ENCODE measurements at places on chromosomes 4 and X. TPM values are rescaled to one million over a fixed set of nuclear protein-coding genes. Genes with fewer than 3 reads are reported as not detected.

Gene SRPX2
- total RNA-seq, result not detected

Gene PAGE4
- total RNA-seq, result not detected

Gene GABRQ
- total RNA-seq, result 2.6 TPM

Gene GAGE2A
- total RNA-seq, result not detected

Gene LINC00632
- total RNA-seq, result 89.8 TPM

GRCh38 chrX:79556800-79557199 is 189.7 kb upstream of the ITM2A start:
- no peak for DNase-seq
- no peaks in the 10 kb centered on the region for H3K27me3 ChIP-seq
- no peak overlapping the region for H3K4me3 ChIP-seq
- no peaks in the 10 kb centered on the region for H3K36me3 ChIP-seq
- no peak overlapping the region for H3K27ac ChIP-seq

GRCh38 chr4:6449746-6450369 is 22.6 kb downstream of the PPP2R2C start:
- no peaks in the 10 kb centered on the region for H3K36me3 ChIP-seq
- no peak overlapping the region for H3K27ac ChIP-seq
- DNase-seq, result no peak
- H3K4me3 ChIP-seq, result no peak overlapping the region

GRCh38 chr4:117328333-117328732 is 243.0 kb upstream of the TRAM1L1 start:
- H3K36me3 ChIP-seq, result no peaks in the 10 kb centered on the region
- no peak for DNase-seq
- H3K27ac ChIP-seq, result no peak overlapping the region
- no peak overlapping the region for H3K4me3 ChIP-seq
- no peaks in the 10 kb centered on the region for H3K4me1 ChIP-seq
- H3K27me3 ChIP-seq, result peaks cover 2% of the 10 kb centered on the region

- no peaks in the 10 kb centered on the region for H3K27me3 ChIP-seq
- peaks cover 19% of the 10 kb centered on the region for H3K4me1 ChIP-seq
- H3K4me3 ChIP-seq, result no peak overlapping the region
- DNase-seq, result no peak
- no peaks in the 10 kb centered on the region for H3K36me3 ChIP-seq
Measured at GRCh38 chr4:41430792-41431191, 107.2 kb upstream of the LIMCH1 start.

- peaks cover 20% of the 10 kb centered on the region for H3K4me1 ChIP-seq
- H3K27me3 ChIP-seq, result peaks cover 7% of the 10 kb centered on the region
- no peak for DNase-seq
- H3K4me3 ChIP-seq, result no peak overlapping the region
- no peak overlapping the region for H3K27ac ChIP-seq
Measured at GRCh38 chrX:39532761-39533160, 565.0 kb downstream of the BCOR start.

DNA sequence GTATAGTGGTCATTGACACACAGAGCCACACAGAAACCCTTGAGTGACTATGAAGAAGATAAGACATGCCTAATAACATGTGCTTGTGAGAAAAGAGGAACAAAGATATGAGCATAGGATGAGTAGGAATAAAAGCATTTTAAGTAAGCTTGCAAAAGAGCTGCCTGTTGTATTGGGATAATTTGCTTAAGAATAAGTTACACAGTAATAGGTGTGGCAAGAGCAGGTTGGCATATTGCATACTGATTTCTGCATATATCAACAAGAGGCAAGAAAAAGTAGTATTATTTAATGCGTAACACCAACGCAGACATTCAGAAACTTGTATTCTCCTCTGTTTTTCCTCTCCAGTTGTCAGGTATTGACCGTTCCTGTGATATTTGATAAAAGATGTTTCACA is 111.5 kb upstream of the UGT8 start:
- H3K27me3 ChIP-seq, result no peaks in the 10 kb centered on the region
- DNase-seq, result no peak
- no peak overlapping the region for H3K4me3 ChIP-seq
- H3K27ac ChIP-seq, result no peak overlapping the region
- H3K4me1 ChIP-seq, result peaks cover 3% of the 10 kb centered on the region

- peaks cover 7% of the 10 kb centered on the region for H3K27me3 ChIP-seq
- DNase-seq, result no peak
- peak overlapping the region; percentile 68 for H3K27ac ChIP-seq
- no peak overlapping the region for H3K4me3 ChIP-seq
- H3K4me1 ChIP-seq, result peaks cover 53% of the 10 kb centered on the region
Measured at GRCh38 chr4:2482693-2483092, 13.8 kb downstream of the RNF4 start.

DNA sequence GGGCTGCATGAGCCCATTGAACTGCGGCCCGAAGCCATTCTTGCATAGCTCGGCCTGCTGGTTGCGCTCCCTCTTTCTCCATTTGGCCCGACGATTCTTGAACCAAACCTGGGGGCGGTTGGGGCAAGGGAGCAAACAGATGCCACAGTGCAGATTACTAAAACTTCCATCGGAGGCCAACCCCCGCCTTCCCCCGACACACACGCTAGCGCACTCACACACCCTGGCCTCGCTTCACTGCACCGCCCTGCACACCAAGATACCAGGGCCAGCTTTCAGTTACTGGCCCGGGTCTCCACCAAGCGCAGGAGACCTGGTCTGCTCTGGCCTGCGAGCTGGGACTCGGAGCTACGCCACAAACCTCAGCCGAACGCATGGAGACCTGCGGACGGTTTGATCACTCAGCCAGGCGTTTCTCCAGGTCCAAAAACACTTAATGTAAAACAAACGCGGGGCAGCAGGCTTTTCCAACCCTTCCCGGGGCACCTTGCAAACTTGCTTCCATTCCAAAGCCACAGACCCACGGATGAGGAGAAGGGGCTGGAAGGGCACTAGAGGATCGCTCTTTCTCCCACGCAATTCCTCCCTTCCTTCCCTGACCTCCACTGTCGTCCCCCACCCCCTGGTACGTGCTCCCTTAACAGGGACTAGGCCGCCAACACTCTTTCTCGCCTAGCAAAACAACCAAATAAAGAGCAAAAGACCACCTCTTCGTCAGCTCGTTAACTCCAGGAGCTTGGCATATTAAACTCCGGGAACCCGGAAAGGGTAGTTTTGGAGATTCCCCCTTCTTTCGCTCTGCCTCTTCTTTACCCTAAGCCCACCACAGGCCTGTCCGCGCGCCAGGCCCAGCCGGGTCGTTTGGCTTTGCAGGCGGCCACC is 4.1 kb downstream of the PITX2 start:
- H3K4me3 ChIP-seq, result peak overlapping the region; percentile 51
- DNase-seq, result no peak
- peak overlapping the region; percentile 33 for H3K27ac ChIP-seq
- H3K27me3 ChIP-seq, result peaks cover 67% of the 10 kb centered on the region
- peaks cover 15% of the 10 kb centered on the region for H3K4me1 ChIP-seq
- H3K36me3 ChIP-seq, result peaks cover 4% of the 10 kb centered on the region

GRCh38 chr4:122960611-122961000 is 38.2 kb upstream of the NUDT6 start:
- H3K27me3 ChIP-seq, result no peaks in the 10 kb centered on the region
- H3K36me3 ChIP-seq, result no peaks in the 10 kb centered on the region
- H3K4me3 ChIP-seq, result no peak overlapping the region
- no peak for DNase-seq

DNA sequence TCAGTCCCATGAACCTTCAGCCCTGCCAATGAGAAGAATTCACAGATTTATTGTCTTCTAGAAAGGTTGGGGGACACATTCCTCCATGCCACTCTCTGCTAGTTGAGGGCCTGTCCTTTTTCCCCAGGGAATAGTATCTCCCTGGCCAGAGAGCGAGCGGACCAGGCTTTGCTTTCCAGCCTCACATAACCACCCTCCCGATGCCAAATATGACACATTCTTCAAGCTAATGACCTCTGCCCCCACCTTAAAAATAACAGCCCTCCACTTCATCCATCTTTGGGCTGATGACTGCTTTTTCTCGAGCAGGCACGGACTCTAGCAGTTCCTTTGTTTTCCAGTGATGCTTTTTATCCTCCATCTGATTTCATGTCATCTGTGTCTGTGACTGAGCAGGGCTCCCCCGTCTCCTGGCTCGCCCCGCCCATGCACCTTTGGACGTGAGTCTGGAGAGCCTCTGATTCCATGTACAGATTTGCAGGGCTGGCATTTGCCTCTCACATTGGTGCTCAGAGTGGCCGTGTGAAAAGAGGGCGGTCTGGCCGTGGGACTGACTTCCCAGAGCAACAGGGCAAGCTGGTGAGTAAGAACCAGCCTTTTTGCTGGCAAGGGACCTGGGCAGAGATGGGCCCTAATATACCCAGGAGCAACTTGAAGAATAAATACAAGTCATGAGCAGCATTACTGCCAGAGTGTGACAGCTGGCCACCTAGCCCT is 279.8 kb downstream of the BCOR start:
- H3K4me1 ChIP-seq, result peaks cover 18% of the 10 kb centered on the region
- peak overlapping the region; percentile 16 for H3K4me3 ChIP-seq
- no peak for DNase-seq
- H3K27ac ChIP-seq, result no peak overlapping the region

- H3K4me1 ChIP-seq, result peaks cover 4% of the 10 kb centered on the region
- no peak overlapping the region for H3K4me3 ChIP-seq
- no peaks in the 10 kb centered on the region for H3K36me3 ChIP-seq
- no peak overlapping the region for H3K27ac ChIP-seq
- no peak for DNase-seq
Measured at GRCh38 chr4:32562010-32562409, 1841.8 kb downstream of the PCDH7 start.

DNA sequence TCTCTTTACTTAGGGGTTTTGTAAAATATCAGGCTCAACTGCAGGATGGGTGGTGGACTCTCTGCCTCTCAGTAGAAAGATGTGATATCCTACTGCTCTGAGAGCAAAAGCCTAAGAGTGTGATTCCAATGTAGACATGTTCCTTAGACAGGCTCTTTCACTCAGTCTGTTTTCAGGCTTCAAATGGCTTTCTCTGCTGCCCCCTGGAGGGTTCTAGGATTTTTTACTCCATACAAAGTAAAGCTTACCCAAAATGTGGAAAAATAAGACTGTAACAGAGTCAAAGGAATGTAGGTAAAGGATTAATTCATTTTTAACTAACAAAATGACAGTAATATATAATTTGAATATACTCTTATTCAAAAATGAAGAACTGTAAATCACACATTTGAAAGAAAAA is 32.1 kb downstream of the ZGRF1 start:
- no peak overlapping the region for H3K4me3 ChIP-seq
- no peaks in the 10 kb centered on the region for H3K4me1 ChIP-seq

DNA sequence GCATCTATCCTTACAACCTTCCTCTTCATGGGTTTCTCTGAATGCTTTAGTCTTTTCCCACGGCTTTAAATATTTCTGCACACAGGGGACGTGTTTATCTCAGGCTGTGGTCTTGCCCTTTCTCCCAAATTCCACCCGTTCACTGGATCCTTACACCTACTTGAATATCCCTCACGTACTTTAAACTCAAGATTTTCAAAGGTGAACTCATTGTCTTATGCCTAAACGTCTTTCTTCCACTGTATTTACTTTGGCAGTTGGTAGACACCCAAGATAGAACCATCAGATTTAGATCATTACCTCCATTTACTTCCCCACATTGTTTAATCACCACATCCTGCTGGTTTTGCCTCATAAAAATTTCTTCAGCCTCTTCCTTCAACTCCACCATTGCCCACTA is 269.2 kb downstream of the CBLL2 start:
- H3K4me3 ChIP-seq, result no peak overlapping the region
- H3K36me3 ChIP-seq, result no peaks in the 10 kb centered on the region
- peaks cover 6% of the 10 kb centered on the region for H3K4me1 ChIP-seq

GRCh38 chr4:23828020-23828715 is 61.7 kb downstream of the PPARGC1A start:
- H3K36me3 ChIP-seq, result no peaks in the 10 kb centered on the region
- no peak overlapping the region for H3K27ac ChIP-seq
- no peaks in the 10 kb centered on the region for H3K27me3 ChIP-seq
- H3K4me3 ChIP-seq, result no peak overlapping the region

- no peaks in the 10 kb centered on the region for H3K36me3 ChIP-seq
- no peak overlapping the region for H3K4me3 ChIP-seq
- no peaks in the 10 kb centered on the region for H3K4me1 ChIP-seq
- no peak for DNase-seq
- no peak overlapping the region for H3K27ac ChIP-seq
Measured at GRCh38 chrX:109728173-109728535, 4.9 kb downstream of the ACSL4 start.

- H3K36me3 ChIP-seq, result no peaks in the 10 kb centered on the region
- DNase-seq, result no peak
- no peak overlapping the region for H3K4me3 ChIP-seq
- peaks cover 39% of the 10 kb centered on the region for H3K4me1 ChIP-seq
- peaks cover 11% of the 10 kb centered on the region for H3K27me3 ChIP-seq
Measured at GRCh38 chr4:147739239-147739823, 7.4 kb downstream of the ARHGAP10 start.

GRCh38 chr4:143273160-143273917 is 63.3 kb upstream of the GAB1 start:
- no peaks in the 10 kb centered on the region for H3K4me1 ChIP-seq
- no peak overlapping the region for H3K4me3 ChIP-seq
- peaks cover 1% of the 10 kb centered on the region for H3K36me3 ChIP-seq

- no peaks in the 10 kb centered on the region for H3K27me3 ChIP-seq
- DNase-seq, result no peak
- H3K27ac ChIP-seq, result no peak overlapping the region
- no peak overlapping the region for H3K4me3 ChIP-seq
Measured at GRCh38 chrX:48068096-48068887, 3.1 kb downstream of the ZNF630 start.

DNA sequence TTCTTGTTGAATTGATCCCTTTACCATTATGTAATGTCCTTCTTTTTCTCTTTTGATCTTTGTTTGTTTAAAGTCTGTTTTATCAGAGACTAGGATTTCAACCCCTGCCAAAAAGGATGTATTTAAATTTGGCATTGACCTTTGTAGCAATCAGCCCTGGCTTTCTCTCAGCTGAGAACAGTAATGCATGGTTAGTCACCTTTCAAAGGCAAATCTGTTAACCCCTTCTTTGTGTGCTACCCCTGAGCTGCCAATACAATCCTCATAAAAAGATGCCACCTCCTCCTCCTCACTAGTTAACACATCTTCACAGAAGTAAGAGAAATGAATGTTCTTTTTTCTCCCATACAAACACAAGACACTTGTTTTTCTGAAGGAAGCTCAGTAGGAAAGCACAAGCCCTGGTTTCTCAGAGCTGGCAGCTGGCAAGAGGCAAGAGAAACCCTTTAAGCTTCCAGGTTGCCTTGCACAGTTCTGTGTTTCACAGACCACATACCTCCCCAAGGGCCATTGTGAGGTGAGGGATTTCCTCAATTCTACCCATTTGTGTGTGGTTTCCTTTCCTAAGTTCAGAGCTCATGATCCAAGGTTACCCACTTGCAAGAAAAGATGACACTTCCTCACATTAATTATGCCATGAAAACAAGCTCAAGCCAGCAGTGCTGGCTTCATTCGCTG is 122.6 kb downstream of the RCHY1 start:
- peaks cover 2% of the 10 kb centered on the region for H3K4me1 ChIP-seq
- no peak overlapping the region for H3K27ac ChIP-seq
- H3K27me3 ChIP-seq, result no peaks in the 10 kb centered on the region
- H3K4me3 ChIP-seq, result no peak overlapping the region
- H3K36me3 ChIP-seq, result no peaks in the 10 kb centered on the region
